Retinal pigment epithelial cell (primary cell): ENCODE measurements at places on chromosomes 5 and 9.
A peak's percentile ranks its signal among the peaks of the same experiment; 100 is the strongest.

- DNase-seq = no peak
These were observed 18.3 kb downstream of the LIFR start for GRCh38 chr5:38538161-38538560.

GRCh38 chr5:97067296-97067850, 75.0 kb downstream of the LIX1 start:
- no peak for DNase-seq

- no peak for DNase-seq
These were observed 9.9 kb downstream of the GFI1B start for GRCh38 chr9:132988244-132989013.

DNA sequence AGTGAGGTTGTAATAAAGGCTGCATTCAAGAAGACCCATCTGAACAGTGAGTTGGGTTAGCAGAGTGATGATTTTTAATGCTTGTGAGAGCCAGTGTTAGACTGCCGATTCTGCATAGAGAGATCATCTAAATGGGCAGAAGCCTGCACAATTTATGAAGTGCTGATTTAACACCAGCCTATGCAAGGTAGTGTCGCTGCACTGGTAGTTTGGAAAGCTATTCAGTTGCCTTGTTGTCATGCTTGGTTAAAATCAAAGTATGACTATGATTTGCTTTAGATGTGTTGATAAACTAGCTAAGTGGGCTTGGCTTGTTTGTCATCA, 379 bp upstream of the LRRTM2 start:
- no peak for DNase-seq

DNA sequence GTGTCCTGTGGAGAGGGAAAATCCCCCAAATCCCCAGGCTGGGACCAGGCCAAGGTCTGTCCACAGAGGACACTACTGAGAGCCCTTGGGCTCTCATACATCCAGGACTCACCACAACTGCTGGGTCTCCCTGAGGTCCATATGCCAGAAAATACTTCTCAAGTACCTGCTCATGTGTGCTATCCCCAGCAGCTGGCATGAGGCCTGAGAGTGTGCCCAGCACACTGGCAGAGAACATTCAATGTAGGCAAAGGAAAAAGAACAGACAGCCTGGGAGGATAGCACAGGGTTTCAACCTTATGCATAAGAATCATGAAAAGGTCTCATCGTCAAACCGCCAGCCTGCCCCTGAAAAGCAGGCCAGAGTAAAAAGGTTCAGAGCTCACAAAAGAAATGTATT, 154.1 kb upstream of the TAS2R1 start:
- DNase-seq = no peak

- no peak for DNase-seq
These were observed 9.3 kb upstream of the OR13F1 start for GRCh38 chr9:104494808-104495207.

DNA sequence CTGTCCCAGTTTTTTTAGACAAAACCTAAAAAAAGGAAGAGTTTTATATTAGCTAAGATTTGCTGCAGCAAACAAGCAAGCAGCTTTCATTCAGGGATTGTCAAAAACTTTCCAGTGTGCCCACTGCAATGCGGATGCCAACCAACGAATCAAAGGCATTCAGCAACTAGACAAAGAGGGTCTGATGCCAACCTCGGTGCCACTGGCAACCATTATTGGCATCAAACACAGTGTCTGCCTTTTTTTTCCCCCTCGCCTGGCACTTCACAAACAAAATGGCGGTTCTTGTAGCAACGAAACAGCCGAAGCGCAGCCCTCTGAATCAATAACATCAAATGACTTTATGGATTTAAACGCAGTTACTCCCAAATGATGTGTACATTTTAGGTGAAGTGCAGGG, 10.4 kb downstream of the NFIB start:
- no peak for DNase-seq

- no peak for DNase-seq
These were observed 34.8 kb upstream of the RICTOR start for GRCh38 chr5:39108987-39109386.

DNA sequence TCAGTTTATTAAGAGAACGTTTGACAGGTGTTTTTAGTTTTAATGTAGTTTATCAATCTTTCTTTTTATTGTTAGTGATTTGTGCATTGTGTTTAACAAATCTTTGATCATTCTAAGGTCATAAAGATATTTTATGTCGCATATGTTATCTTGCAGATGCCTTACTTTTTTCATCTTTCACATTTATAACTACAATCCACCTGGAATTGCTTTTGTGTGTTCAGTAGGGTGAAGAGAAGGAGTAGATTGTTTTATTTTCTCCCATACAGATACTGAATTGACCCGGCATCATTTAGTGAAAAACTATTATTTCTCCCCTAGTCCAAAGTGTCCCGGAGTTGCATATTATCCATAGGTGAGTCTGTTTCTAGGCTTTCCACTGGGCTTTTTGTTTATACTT, 179.4 kb upstream of the RGMB start:
- DNase-seq = no peak

DNA sequence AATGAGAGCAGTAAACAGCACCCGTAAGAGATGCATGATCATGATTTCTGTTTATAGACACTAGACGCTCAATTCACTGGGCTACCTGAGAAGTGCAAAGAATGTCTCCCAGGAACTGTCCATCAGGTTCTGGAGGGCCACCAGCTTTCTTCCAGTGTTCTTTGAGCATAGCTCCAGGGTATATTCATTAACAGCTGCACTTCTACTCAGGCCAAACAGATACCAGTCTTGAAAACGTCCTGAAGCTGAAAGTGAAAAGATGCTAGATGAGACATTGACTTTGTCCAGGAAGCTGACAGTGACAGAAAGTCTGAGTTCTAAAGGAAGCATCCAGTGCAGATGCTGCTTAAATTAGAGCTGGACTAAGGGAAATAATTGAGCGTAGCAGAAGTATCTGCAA, 488.7 kb upstream of the TYRP1 start:
- DNase-seq = no peak

- no peak for DNase-seq
These were observed 23.8 kb downstream of the ANXA2R start for GRCh38 chr5:43016217-43016779.

GRCh38 chr9:106478727-106479126, 384.2 kb upstream of the ZNF462 start:
- no peak for DNase-seq

GRCh38 chr9:84002344-84002743, 21.7 kb downstream of the RMI1 start:
- no peak for DNase-seq

DNA sequence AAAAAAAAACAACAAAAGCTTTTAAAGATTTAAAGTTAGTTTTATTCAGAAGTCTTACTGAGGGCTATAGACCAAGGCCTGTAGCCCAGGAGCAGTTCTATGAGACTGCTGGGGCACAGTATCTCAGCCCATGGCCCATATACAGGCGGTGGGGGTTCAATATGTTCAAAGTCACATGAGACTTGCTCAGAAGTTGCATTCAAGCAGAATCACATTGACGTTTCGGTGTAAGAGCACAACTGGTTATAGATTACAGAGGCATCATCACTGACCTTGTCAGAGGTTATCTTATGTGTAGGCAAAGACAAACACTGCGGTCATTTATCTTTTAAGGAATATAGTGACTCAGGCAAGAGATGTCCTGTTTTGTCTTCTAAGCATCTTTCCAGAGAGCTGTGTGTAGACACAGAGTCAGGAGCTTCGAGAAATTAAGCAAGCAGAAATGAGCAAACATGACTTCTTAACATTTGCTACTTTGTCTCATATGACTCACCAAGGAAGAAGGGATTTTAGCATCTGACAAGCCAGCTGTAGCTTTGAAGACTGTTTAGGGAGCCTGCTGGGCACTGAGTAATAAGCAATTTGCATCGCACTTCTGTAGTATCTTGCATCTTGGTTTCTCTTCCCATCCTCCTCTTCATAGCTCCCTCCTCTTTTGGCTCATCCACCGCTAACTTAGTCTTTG, 12.9 kb upstream of the F2RL1 start:
- DNase-seq = peak; percentile 79

- DNase-seq = no peak
These were observed 233.1 kb downstream of the ADAMTSL1 start for GRCh38 chr9:18707061-18707461.

DNA sequence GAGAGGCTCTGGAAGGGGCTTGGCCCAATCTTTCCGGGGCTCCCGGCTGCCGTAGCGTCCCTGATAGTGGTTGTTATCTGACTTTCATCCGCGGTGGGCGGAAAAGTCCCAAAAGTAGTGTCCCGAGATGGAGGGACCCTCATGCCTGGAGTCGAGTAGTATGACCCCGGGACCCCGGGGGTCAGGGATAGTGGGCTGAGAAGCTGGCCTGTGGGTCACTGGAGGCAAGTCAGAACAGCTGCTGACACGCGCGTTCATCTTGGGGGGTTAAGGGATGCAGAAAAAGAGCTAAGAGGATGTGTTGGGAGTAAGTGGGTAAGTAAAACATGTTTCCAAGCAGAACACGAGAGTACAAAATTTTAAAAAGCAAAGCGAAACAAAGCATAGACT, 123.4 kb downstream of the TMEM161B start:
- DNase-seq = no peak

DNA sequence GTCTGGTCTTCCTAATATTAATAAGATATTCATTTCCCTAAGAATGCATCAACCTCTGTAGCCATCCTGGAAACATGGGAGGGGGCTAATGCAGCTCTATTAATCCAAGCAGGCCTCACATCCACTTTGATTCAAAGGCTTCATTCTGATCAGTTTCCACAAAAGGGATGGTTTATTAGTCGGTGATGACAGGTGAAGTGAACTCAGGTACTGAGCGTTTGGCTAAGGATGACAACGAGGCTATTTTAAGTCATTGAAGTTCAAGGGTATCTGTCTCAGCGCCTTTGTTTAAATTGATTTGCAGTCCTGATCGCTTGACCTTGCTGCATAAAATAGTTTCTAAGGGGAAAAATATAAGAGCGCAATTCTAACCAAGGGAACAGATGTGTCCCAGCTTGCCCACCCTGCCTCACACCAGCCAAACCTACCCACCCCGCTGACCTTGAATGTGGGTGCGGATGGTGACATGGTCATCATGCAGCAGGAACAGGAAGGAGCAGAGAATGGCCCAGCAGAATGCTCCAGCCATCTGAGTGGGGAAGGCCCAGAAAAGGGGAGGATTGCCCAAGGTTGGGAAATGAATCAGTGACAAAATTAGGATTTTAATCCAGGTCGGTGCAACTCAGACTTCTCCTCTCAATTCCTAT, 70.5 kb upstream of the ZNF618 start:
- DNase-seq = no peak

GRCh38 chr9:24487946-24488345, 57.8 kb downstream of the IZUMO3 start:
- no peak for DNase-seq

- no peak for DNase-seq
These were observed 219.4 kb downstream of the NMUR2 start for GRCh38 chr5:152185547-152186245.

DNA sequence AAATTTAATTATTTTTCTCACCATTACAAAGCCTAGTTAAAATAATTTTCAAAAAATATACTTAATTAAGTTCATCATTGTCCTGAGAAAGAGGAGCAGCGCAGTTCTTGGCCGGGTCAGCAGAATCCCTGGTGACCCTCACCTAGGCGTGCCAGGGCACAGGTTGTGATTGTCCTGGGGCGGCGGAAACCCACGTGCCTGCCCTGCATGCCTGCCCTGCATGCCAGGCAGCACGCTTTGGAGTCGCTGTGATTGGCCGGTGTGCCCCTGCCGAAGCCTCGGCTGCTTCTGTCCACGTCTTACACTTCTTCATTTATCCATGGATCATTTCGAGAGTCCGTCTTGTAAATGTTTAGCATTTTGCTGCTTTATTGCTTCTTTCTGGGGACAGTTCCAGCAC, 25.6 kb downstream of the SLC12A2 start:
- DNase-seq = no peak

DNA sequence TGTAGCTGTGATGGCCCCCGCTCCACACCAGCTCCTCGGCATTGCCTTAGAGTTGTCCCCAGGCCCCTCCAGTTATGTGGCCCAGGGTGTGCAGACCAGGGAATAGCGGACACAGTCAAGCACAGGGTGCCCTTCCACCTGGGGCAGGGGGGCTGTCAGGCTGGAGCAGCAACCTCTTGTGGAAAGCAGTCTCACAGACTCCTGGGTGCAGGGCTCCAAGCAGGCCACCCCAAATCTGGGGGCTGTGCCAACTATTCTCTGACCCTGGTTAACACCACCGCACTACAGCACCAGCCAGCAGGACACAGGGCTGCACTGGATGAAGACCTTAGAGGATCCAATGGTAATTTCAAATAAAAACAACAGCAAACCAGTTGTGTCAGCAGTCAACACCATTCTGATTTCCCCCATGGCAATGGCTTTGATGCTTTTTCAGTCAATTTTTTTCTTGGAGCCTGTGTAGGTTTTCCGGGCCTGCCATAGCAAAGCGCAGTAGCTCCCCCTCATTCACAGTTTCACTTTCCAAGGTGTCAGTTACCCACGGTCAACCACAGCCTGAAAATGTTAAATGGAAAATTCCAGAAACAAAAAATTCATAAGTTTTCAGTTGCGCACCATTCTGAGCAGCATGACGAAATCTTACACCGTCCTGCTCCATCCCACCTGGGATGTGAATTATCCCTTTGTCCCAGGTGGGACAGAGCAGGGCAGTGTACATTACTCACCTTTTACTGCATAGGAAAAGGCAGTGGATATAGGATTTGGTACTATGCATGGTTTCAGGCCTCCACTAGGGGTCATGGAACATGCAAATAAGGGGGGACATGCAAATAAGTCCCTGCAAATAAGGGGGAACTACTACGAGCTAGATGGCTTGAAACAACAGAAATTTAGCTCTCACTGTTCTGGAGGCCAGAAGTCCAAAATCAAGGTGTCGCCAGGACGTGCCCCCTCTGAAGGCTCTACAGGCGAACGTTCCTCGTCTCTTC, 49.0 kb downstream of the C5orf15 start:
- DNase-seq = no peak

DNA sequence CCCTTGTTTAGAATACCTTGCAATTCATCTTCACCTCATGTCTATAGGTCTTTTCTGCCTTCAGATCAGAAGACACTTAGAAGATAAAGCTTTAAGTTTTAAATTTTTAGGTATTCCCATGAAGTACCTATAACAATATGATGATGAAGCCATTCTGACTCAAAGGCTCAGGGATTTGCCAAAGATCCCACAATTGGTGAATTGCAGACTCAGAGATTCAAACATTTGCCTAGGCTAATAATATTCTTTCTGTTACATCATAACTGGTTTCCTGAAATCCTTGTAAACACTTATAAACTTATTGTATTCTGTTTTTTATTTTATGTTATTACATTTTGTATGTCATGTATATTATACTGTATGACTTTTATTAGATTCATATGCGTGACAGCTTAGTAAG, 62.8 kb upstream of the ZFAND5 start:
- DNase-seq = no peak

GRCh38 chr5:102596113-102596512, 97.3 kb upstream of the SLCO6A1 start:
- no peak for DNase-seq
